ENCODE measurements at places on chromosomes 16 and 17.
A peak's percentile ranks its signal among the peaks of the same experiment; 100 is the strongest.

GRCh38 chr17:29103341-29103740, 60.4 kb downstream of the PIPOX start:
- H3K27me3 ChIP-seq = no peaks in the 10 kb centered on the region
- no peak overlapping the region for H3K4me3 ChIP-seq
- peaks cover 21% of the 10 kb centered on the region for H3K4me1 ChIP-seq
- no peaks in the 10 kb centered on the region for H3K36me3 ChIP-seq
- peak overlapping the region; percentile 50 for H3K27ac ChIP-seq

DNA sequence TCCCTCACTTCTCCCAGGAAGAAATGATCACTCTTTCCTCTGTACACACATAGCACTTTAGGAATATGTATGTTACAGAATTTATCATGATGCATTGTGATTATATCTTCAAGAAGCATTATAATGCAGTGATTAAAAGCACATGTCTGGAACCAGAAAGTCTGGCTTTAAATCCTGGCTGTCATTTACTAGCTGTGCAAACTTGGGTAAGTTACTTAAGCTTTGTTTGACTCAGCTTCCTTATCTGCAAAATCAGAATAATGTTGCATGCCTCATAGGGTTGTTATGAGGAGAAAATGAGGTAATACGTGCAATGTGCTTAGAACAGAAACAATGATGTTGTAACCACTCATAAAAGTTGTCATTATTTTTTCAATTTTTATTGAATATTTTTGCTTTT, 156.3 kb upstream of the ZKSCAN2 start:
- H3K27me3 ChIP-seq = no peaks in the 10 kb centered on the region
- no peaks in the 10 kb centered on the region for H3K4me1 ChIP-seq
- DNase-seq = no peak
- H3K27ac ChIP-seq = no peak overlapping the region
- H3K36me3 ChIP-seq = no peaks in the 10 kb centered on the region
- no peak overlapping the region for H3K4me3 ChIP-seq

GRCh38 chr16:63466-63865, 9.0 kb downstream of the RHBDF1 start:
- no peak for DNase-seq
- H3K4me3 ChIP-seq = no peak overlapping the region
- peak overlapping the region; percentile 14 for H3K27ac ChIP-seq

DNA sequence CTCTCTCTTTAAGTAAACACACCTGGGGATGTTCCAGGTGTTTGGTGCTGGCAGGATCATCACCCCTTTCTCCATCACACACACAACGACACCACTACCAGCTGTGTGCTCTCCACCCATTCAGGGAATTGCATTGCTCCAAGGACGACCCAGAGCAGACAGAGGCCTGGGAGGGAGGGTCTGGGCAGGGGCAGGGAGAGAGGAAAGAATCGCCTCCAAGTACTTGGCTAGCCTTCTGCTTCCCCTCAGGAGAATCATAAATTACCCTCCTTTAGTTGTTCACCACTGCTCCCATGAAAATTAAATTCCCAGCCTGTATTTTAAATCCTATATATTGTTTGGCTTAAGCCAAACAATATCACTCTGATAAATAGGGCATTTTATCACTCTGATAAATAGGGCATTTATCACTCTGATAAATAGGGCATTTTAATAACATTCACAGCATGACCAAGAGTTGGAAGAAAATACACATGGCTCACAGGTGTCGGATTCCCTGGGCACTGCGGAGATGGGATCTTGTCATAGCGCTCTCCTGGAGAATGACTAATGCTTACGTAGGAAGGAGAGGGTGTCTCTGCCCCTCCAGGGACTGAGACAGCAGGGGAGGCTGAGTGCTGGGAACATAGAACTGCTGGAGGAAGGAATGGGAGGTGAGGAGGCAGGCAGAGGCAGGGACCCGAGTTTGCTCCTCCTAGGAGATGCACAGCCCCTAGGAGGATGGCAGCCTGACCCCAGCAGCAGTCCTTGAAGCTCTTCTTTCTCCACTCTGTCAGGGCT, 673.6 kb downstream of the HS3ST4 start:
- no peaks in the 10 kb centered on the region for H3K4me1 ChIP-seq
- no peak for DNase-seq
- no peaks in the 10 kb centered on the region for H3K36me3 ChIP-seq

- H3K36me3 ChIP-seq = no peaks in the 10 kb centered on the region
- no peaks in the 10 kb centered on the region for H3K4me1 ChIP-seq
- H3K27me3 ChIP-seq = no peaks in the 10 kb centered on the region
- H3K27ac ChIP-seq = no peak overlapping the region
Observed at GRCh38 chr16:31298958-31299357, 39.2 kb downstream of the ITGAM start.

DNA sequence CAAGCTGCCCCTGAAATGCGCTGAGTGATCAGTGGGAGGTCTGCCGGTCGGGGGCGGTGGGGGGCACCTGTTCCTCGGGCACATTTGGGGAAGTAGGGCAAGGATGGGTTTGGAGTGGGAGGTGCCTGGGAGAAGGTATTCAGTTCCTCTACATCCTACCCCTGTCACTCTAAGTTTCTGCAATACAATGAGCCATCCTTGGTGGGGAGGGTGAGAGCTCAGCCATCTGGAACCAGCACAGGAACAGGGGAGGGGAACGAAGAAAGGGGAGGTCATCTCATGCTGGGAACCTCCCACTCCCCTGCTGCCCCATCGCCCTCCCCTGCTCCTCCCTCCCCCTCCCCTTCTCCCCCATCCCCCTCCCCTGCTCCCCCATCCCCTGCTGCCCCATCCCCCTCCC, 4.2 kb downstream of the DPH1 start:
- no peaks in the 10 kb centered on the region for H3K27me3 ChIP-seq
- H3K27ac ChIP-seq = no peak overlapping the region
- H3K36me3 ChIP-seq = no peaks in the 10 kb centered on the region
- DNase-seq = no peak

GRCh38 chr16:24609740-24610415, 70.5 kb downstream of the RBBP6 start:
- H3K36me3 ChIP-seq = no peaks in the 10 kb centered on the region
- H3K27ac ChIP-seq = no peak overlapping the region
- H3K27me3 ChIP-seq = peaks cover 13% of the 10 kb centered on the region
- no peaks in the 10 kb centered on the region for H3K4me1 ChIP-seq
- H3K4me3 ChIP-seq = peak overlapping the region; percentile 36

GRCh38 chr16:585351-585750, 4.5 kb upstream of the RAB40C start:
- peaks cover 33% of the 10 kb centered on the region for H3K4me1 ChIP-seq
- H3K27me3 ChIP-seq = no peaks in the 10 kb centered on the region
- H3K36me3 ChIP-seq = no peaks in the 10 kb centered on the region
- DNase-seq = peak; percentile 65

DNA sequence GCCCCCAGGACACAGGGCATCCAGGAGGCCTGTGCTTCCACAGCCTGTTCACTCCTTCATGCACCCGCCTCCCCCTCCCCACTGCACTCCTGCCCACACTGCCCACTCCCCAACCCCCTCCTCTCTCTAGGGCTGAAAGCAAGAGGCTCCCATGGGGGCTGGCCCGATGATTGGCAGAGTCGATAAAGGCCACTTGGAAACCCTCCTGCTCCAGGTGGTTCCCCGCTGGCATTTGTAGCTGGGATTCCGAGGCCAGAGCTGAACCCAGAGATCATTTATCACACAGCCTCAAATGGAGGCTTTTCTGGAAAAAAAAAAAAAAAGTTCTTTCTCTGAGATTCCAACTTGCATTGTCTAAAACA, 74.1 kb downstream of the SREBF1 start:
- no peak overlapping the region for H3K4me3 ChIP-seq
- H3K36me3 ChIP-seq = no peaks in the 10 kb centered on the region
- H3K27me3 ChIP-seq = no peaks in the 10 kb centered on the region
- H3K27ac ChIP-seq = no peak overlapping the region

- H3K36me3 ChIP-seq = no peaks in the 10 kb centered on the region
- H3K4me1 ChIP-seq = no peaks in the 10 kb centered on the region
- no peak overlapping the region for H3K4me3 ChIP-seq
- H3K27ac ChIP-seq = no peak overlapping the region
Observed at GRCh38 chr17:61047515-61047914, 352.1 kb upstream of the TBX2 start.

GRCh38 chr17:76398523-76399174, 14.2 kb downstream of the SPHK1 start:
- no peaks in the 10 kb centered on the region for H3K27me3 ChIP-seq
- H3K4me1 ChIP-seq = peaks cover under 1% of the 10 kb centered on the region
- no peak overlapping the region for H3K27ac ChIP-seq
- no peaks in the 10 kb centered on the region for H3K36me3 ChIP-seq
- no peak for DNase-seq

DNA sequence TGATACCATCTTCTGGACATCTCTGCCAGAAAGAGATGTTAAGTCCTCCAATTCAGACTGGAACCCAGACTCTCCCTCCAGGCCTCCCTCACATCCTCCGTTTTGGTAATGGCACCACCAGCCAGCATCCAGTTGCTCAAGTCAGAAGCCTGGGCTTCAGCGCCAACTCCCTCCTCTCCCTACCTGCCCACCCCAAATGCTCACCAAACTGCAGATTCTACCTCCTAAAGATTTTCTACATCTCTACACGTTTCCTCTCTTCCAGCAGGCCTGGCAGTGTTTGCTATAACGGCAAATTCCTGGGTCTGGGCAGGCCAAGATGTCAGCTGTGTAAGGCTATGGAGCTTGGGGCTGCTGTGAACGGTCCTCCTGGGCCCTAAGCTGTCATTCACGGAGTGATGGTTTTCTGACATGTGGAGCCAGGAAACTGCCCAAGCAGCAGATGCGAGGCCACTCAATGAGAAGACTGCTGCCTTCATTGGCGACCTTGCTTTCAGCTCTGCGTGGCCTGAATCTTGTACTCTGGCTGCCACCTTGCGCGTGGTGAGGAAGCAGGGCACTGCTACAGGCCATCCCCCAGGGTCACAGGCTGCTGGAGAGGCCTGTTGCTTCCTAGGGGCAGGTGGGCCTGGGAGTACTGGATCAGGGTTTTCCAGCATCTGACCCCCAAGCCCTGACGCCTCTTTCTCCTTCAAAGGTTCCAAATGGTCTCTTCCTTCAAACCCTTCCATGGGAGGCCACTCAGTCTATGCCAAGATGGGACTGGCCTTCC, 37.7 kb downstream of the TBX4 start:
- no peaks in the 10 kb centered on the region for H3K27me3 ChIP-seq
- H3K27ac ChIP-seq = no peak overlapping the region
- H3K4me3 ChIP-seq = no peak overlapping the region

- H3K27me3 ChIP-seq = no peaks in the 10 kb centered on the region
- H3K4me1 ChIP-seq = no peaks in the 10 kb centered on the region
- H3K4me3 ChIP-seq = no peak overlapping the region
- DNase-seq = no peak
Observed at GRCh38 chr17:8614988-8615387, 15.5 kb downstream of the MYH10 start.

GRCh38 chr16:48300391-48300856, 53.1 kb upstream of the ABCC11 start:
- no peaks in the 10 kb centered on the region for H3K27me3 ChIP-seq
- H3K4me1 ChIP-seq = peaks cover 7% of the 10 kb centered on the region
- no peak for DNase-seq
- no peaks in the 10 kb centered on the region for H3K36me3 ChIP-seq
- no peak overlapping the region for H3K27ac ChIP-seq

- H3K4me3 ChIP-seq = no peak overlapping the region
- DNase-seq = no peak
- H3K27ac ChIP-seq = no peak overlapping the region
- no peaks in the 10 kb centered on the region for H3K27me3 ChIP-seq
- H3K4me1 ChIP-seq = no peaks in the 10 kb centered on the region
Observed at GRCh38 chr16:80375973-80376372, 164.8 kb upstream of the DYNLRB2 start.

GRCh38 chr16:86515777-86516622, 5.7 kb downstream of the FOXF1 start:
- H3K4me3 ChIP-seq = peak overlapping the region; percentile 22
- no peak overlapping the region for H3K27ac ChIP-seq
- no peaks in the 10 kb centered on the region for H3K4me1 ChIP-seq

GRCh38 chr16:69366431-69366830, 14.8 kb upstream of the TMED6 start:
- H3K4me1 ChIP-seq = no peaks in the 10 kb centered on the region
- H3K4me3 ChIP-seq = no peak overlapping the region
- H3K36me3 ChIP-seq = no peaks in the 10 kb centered on the region
- H3K27me3 ChIP-seq = no peaks in the 10 kb centered on the region
- no peak for DNase-seq

GRCh38 chr17:79776376-79777119, 1.4 kb upstream of the CBX2 start:
- DNase-seq = no peak
- H3K27ac ChIP-seq = peak overlapping the region; percentile 65
- H3K27me3 ChIP-seq = peaks cover 74% of the 10 kb centered on the region
- peaks cover 6% of the 10 kb centered on the region for H3K4me1 ChIP-seq
- no peak overlapping the region for H3K4me3 ChIP-seq

DNA sequence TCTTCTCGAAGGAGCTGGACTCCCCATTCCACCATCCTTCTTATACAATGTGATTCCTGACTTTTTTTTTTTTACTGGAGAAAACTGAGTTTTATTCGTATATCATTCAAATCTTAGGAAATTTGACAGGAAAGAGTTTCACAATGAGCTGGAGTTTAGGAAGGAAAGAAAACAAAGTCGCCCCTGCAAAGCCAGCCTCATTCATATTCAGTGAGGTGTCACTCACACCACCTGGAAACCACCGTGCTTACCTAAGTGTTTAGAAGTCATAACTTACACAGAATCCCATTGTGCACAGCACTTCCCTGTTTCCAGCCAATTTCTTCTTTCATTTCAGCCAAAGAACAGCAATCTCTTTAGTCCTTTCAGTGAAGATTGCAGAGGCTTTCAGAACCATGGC, 90.3 kb upstream of the CHMP6 start:
- H3K4me3 ChIP-seq = no peak overlapping the region
- H3K4me1 ChIP-seq = no peaks in the 10 kb centered on the region
- DNase-seq = no peak
- H3K27me3 ChIP-seq = no peaks in the 10 kb centered on the region

DNA sequence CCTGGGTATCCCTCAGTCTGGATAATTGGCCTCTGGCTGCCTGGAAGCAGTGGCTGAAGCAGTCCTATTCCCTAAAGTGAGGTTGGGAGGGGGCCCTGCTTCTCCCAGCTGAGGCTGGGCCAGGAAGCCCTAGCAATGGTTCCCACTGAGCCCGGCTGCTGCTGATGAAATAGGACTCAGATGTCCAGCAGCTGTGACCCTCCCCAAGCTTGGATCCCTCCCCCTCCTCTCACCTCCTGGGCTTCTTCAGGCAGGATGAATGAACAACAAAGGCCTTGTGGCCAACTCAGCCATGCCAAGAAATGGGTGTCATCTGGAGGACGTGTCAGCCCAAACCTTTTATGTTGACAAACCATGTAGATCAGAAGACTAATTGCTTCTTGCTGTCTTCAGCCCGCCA, 42.0 kb downstream of the AXIN2 start:
- no peak overlapping the region for H3K4me3 ChIP-seq
- H3K27me3 ChIP-seq = no peaks in the 10 kb centered on the region
- no peaks in the 10 kb centered on the region for H3K36me3 ChIP-seq
- no peak overlapping the region for H3K27ac ChIP-seq
- no peak for DNase-seq

GRCh38 chr17:73710095-73710592, 65.9 kb upstream of the SDK2 start:
- peaks cover 21% of the 10 kb centered on the region for H3K27me3 ChIP-seq
- H3K27ac ChIP-seq = no peak overlapping the region
- no peak overlapping the region for H3K4me3 ChIP-seq

GRCh38 chr17:76492123-76492988, 8.9 kb downstream of the RHBDF2 start:
- no peaks in the 10 kb centered on the region for H3K27me3 ChIP-seq
- peak overlapping the region; percentile 72 for H3K27ac ChIP-seq
- peaks cover 6% of the 10 kb centered on the region for H3K36me3 ChIP-seq

- H3K27ac ChIP-seq = no peak overlapping the region
- no peak overlapping the region for H3K4me3 ChIP-seq
- H3K27me3 ChIP-seq = no peaks in the 10 kb centered on the region
- H3K36me3 ChIP-seq = no peaks in the 10 kb centered on the region
- peaks cover 22% of the 10 kb centered on the region for H3K4me1 ChIP-seq
Observed at GRCh38 chr17:40290629-40291280, 3.1 kb downstream of the CDC6 start.
